ENCODE measurements at places on chromosomes 7 and 10.

- no peak for DNase-seq
Observed at GRCh38 chr7:107161415-107161814, 7.4 kb upstream of the HBP1 start.

- no peak for DNase-seq
Observed at GRCh38 chr10:73819513-73820093, 8.2 kb upstream of the NDST2 start.

- no peak for DNase-seq
Observed at GRCh38 chr7:106031300-106032035, 68.4 kb downstream of the CDHR3 start.

GRCh38 chr10:107733328-107734130 is 569.0 kb upstream of the SORCS1 start:
- no peak for DNase-seq

- DNase-seq = no peak
Observed at GRCh38 chr10:11119843-11120242, 102.2 kb downstream of the CELF2 start.

DNA sequence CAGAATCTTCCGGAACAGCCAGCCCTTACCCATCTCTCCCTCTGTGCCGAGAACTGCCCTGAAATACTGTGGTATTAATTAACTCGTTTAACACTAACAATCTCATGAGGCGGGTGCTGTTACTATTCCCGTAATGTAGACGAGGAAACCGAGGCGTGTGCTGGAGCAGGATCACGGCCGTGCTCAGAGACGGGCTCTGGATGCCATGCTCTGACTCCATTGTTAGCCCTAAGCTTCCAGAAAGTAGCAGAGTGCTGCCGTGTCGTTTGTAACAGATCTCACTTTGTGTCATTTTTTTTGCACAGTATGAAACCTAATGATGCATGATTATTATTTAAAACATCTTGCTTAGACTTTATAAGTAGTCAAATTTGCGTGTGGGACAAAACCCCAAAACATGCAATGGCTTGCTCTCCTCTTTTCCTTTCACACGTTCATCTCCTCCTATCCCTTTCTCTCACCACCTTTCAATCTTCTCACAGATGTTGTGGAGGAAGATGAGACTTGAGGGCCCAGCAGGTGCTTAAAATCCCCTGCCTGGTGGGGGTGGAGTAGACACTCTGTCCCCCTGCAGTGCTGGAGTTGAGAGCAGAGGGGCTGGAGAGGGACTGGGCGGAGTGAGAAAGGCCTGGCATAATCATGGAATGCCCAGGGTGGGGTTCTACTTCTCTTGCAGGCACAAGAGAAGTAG is 482 bp upstream of the ACTR3C start:
- DNase-seq = no peak

DNA sequence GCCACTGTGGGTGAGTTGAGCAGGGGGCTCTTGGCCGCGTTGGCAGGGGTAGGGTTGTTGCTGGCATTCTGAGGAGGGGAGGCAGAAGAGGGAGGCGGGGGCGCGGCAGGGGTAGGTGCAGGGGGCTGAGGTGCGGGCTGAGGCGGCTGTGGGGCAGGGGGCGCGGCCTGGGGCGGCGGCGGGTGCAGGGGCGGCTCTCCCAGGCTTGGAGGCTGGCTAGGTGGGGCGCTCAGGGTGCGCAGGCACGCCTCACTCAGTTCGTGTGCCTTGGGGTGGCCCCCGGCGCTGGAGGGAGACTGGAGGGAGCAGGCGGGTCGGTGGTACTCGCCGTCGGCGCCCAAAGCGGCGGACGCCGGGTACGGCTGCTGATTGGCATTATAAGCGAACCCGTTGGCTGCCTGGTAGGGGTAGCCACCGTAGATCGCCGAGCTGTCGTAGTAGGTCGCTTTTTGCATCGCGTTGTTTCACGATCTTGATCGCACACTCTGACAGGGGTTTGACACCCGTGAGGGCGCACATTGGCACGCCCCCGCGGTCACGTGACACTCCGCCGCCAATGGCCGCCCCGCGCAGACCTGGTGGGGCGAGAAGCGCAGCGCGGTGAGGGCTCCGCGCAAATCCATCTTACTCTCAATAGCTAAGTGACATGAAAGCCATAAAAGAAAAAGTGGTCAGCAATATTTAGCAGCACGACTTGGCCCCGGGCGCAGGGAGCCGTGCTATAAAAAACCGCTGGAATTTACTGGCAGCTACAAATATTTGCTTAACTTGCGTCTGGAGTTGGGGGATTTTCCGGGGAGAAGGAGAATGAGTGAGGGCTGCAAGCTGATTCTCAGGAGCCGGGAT is 7.9 kb upstream of the HOXA2 start:
- no peak for DNase-seq
